ENCODE measurements at places on chromosomes 3 and 15.

DNA sequence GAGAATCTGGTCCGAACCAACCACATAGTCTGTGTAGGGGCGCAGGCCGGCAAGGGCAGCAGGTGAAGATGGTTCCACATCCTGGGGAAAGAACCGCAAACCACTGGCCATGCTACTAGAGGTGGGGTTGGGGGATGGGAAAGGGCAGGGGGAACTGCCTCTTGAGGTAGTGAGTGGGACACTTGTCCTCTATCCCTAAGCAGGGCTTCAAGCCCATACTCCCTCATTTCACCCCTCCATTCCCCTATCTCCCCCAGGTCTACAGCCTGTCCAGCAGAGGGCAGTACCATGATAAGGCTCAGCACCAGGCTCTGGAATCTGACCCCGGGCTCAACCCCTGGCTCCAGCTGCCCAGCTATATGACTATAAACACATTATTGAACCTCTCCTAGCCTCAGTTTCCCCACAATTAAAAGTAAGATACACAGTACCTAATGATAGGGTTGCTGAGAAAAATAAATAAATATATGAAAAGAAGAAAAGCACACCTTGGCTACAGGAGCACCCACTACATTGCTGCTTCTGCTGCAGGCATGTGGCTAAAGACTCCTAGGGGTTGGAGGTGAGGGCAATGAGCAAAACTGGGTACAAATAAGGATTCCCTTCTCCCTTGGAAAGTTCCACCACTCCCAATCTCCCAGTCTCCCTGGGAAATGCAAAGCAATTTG lies 6.3 kb downstream of the GORASP1 start:
- DNase-seq: peak; percentile 1

- DNase-seq: no peak
Measured at GRCh38 chr3:40731445-40731844, 206.7 kb downstream of the ZNF621 start.

DNA sequence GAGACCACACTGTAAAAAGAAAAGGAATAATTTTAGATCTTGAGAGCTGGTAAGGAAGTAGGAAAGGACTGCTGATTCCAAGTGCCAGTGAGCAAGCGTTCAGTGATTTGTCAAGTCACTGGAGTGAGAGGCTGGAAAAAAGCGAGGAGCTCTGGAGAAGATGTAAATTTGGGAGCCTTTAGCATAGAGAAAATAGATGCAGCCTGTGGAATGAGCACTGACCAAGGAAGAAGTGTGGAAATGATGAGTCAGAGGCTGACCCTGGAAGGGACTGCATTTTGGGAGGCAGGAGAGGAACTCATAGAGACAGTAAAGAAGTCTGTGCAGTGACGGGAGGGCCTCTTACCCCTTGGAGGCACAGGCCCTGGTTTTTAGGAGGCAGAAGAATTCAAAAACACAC lies 17.1 kb upstream of the ABTB1 start:
- no peak for DNase-seq

DNA sequence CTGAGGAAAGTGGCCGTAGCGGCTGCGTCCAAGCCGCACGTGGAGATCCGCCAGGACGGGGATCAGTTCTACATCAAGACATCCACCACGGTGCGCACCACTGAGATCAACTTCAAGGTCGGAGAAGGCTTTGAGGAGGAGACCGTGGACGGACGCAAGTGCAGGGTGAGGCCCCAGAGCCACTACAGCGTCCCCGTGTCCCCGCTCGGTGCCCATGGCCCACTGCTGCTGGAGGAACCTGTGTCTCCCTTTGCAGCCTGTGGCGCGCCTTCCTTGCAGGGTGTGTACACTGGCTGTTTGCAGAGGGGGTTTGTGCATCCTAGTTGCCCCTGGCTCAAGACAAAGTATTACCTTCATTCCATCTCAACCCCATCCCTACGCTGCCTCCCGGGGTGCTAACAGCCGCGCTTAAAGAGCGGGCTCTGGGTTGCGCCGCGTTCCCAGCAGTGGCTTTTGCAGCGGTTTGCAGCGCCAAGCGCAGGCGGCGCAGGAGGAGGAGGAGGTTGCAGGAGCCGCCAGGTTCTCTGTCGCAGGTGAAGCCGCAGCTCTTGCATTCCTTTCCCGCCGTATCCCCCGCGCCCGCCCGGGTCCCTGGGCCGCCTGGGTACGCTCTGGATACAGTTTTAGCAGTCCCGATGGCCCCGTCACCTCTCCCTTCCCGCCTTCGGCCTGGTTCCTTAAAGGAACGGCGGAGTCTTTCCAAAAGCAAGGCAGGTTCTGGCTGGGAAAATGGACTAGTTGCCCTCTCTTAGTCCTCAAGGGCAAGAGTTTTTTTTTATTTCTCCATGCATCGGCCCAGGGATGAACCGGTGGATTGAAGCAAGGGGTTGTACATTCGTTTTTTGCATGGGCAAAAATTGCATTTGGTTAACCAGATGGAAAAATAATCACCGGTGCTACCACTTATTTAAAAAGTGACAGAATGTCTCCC lies 1.2 kb downstream of the CRABP1 start:
- no peak for DNase-seq

DNA sequence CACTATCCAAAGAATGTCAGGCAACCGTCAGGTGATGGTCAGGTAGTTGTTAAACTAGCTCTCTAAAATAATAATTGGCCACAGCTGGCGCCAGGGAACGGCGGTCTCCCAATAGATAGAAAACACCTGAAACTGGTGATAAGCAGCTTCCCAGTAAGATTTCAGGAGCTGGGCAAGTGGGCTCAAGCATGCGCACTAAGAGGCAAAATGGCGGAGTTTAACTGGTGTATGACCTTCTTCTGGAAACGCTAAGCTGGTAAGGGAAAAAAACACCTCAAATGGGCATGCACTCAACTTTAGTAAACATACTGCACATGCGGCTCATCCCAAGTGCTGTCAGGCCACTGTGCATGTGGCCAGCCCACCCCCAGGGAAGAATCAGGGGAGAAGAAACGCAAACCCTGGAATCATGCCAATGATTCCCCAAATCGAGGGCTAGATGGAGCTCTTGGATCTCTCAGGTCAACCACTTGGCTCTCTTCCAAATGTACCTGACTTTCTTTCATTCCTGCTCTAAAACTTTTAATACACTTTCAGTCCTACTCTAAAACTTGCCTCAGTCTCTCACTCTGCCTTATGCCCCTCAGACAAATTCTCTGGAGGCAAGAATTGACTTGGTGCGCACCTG lies 195.0 kb downstream of the ZNF621 start:
- DNase-seq: no peak

- no peak for DNase-seq
Measured at GRCh38 chr15:42194513-42194912, 13.6 kb downstream of the VPS39 start.

Data from NCI-H1092 treated with DMSO at 0.1 percent for 48 hours (cell line).